ENCODE measurements at places on chromosomes 2 and 18. TPM values are rescaled to one million over a fixed set of nuclear protein-coding genes. Genes with fewer than 3 reads are reported as not detected.

The VWA3B gene
- total RNA-seq = not detected

The ANKRD62 gene
- total RNA-seq = not detected

The EVX2 gene
- total RNA-seq = 2.2 TPM

The GPR55 gene
- not detected for total RNA-seq

The GPBAR1 gene
- total RNA-seq = 5.6 TPM
